ENCODE measurements at places on chromosomes 5 and 9. TPM values are rescaled to one million over a fixed set of nuclear protein-coding genes. Genes with fewer than 3 reads are reported as not detected.

Gene TAF11L10
- total RNA-seq = not detected

Gene FAM169A
- 4.1 TPM for total RNA-seq

Gene TRPM3
- 0.11 TPM for total RNA-seq

Gene ARL15
- total RNA-seq = 94.4 TPM

Gene OBP2B
- not detected for total RNA-seq

Gene SMIM33
- not detected for total RNA-seq

Gene EXOSC2
- total RNA-seq = 28.3 TPM

Gene KCNIP1
- total RNA-seq = 65.1 TPM

Gene ADCY2
- total RNA-seq = under 0.01 TPM

Gene DEPDC1B
- 1.6 TPM for total RNA-seq

Gene ZBTB26
- 2.9 TPM for total RNA-seq

Gene HK3
- total RNA-seq = not detected

Gene RGMB
- total RNA-seq = 8.2 TPM

Gene CDKN2B
- 10.3 TPM for total RNA-seq

Gene IL4
- not detected for total RNA-seq

Gene AGTPBP1
- 28.3 TPM for total RNA-seq

Gene IFT74
- 5.4 TPM for total RNA-seq

Gene KLF4
- 4.6 TPM for total RNA-seq

Gene TPRN
- 2.3 TPM for total RNA-seq

Gene MRPL41
- total RNA-seq = 45.6 TPM

Gene ADAMTS2
- total RNA-seq = 0.26 TPM

Gene PCDHA13
- total RNA-seq = 0.09 TPM

Gene SVEP1
- total RNA-seq = under 0.01 TPM

Gene ADRA1B
- 0.11 TPM for total RNA-seq

Gene HACD4
- under 0.01 TPM for total RNA-seq

Gene IRX1
- total RNA-seq = not detected

Gene HRCT1
- 0.98 TPM for total RNA-seq

Gene ANKDD1B
- total RNA-seq = 0.54 TPM

Gene SOX30
- total RNA-seq = not detected

Gene MEIKIN
- total RNA-seq = not detected

Gene GPR151
- total RNA-seq = not detected

Gene GARIN3
- total RNA-seq = not detected

Gene FBP2
- not detected for total RNA-seq

Gene SLC6A7
- total RNA-seq = not detected

Gene SLC1A3
- not detected for total RNA-seq

Gene TENT4A
- 8.5 TPM for total RNA-seq

Gene KCNT1
- not detected for total RNA-seq

Gene CBY3
- 0.09 TPM for total RNA-seq

Gene PPP2R2B
- not detected for total RNA-seq

Gene NUTM2G
- not detected for total RNA-seq

Gene FYB1
- not detected for total RNA-seq

Gene ENTPD8
- total RNA-seq = 0.33 TPM
